ENCODE measurements at places on chromosomes 1 and 21.
A peak's percentile ranks its signal among the peaks of the same experiment; 100 is the strongest.

DNA sequence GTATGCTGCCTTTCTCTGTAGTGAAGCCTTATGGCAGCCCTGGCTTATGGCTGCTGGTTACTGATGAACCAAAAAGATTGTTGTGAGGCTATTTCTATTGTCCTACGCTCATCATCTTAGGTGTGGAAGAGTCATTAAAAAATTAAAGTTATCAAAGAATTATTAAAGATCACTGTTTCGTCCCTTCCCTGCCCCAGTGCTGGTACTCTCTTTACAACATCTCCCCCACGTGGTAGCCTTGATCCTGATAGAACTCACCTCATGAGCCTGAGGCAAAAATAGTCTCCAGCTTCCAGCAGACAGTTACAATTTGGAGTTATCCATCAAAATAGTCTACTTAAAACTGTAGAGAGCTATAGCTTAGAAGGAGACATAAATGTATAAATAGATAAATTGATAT lies 201.5 kb downstream of the S1PR1 start:
- DNase-seq = no peak

- DNase-seq = no peak
Observed at GRCh38 chr1:39833121-39833520, 44.5 kb upstream of the BMP8B start.

GRCh38 chr1:34362949-34363348 lies 186.2 kb downstream of the C1orf94 start:
- DNase-seq = no peak

- no peak for DNase-seq
Observed at GRCh38 chr1:59146651-59147358, 150.1 kb upstream of the FGGY start.

DNA sequence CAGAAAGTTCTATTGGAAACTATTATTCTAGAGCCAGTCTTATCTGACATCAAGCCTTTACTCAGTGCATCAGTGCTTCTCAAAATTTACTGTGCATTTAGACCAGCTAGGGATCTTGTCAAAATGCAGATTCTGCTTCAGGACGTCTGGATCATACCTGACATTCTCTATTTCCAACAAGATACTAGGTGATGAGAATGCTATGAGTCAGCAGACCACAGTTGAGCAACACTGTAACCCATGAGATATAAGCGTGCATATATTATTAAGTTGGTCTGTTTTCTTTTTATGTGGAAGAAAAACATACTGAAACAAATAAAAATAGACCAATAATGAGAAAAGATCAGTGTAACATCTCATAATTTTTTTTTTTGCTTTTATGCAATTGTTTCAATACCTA lies 40.4 kb upstream of the KCNH1 start:
- DNase-seq = no peak

GRCh38 chr1:212288615-212289014 lies 3.4 kb downstream of the PPP2R5A start:
- DNase-seq = no peak

- no peak for DNase-seq
Observed at GRCh38 chr1:1371746-1372711, 3.0 kb downstream of the AURKAIP1 start.

GRCh38 chr1:235838021-235838420 lies 28.7 kb downstream of the LYST start:
- DNase-seq = no peak

DNA sequence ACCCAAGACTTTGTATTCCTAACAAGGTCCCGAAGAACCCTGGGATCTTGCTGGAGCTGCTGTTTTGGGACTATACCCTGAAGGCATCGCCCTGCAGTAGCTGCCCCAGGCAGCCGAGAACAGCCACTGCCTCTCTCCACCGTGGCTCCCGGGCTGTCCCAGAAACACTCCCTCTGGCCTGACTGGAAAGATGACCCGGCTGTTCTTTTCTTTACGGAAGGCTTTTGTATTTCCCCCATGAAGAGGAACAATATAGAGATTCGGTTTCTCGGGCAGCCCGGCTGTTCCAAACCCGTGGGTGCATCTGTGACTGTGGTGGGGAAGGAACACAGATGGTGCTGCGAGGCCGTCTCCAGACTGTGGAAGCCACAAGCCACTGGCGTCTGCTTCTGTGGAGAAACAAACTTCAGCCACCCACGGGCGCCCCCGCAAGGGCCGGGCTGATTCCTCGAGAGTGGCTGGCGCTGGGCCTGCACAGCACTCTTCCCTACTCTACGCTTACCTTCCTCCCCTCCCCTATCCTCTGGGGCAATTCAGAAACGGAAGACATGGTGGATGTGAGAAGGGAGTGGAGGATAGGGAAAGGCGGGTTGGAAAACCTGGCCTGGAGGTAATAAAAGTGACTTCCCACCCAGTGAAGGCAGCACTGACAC lies 33.7 kb upstream of the VASH2 start:
- DNase-seq = no peak

DNA sequence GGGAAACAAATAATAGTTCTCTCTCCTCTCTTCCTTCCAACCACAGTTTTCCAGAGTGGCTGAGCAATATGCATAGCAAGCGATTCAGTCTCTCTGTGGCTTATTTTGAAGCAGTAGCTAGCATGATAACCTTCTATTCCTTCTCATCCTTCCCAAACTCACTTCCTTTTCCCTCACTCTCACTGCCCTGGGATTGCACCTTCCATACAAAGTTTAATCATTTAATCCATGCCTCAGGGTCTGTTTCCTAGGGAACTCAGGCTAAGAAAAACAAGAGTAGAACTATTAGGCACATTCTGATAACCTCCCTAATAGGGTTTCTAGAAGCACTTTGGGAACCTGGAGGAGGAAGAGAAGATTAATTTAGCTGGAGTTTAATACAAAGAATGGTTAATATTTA lies 97.7 kb upstream of the S1PR1 start:
- no peak for DNase-seq

GRCh38 chr1:51344602-51345299 lies 14.4 kb upstream of the TTC39A start:
- no peak for DNase-seq

GRCh38 chr1:117919376-117919775 lies 10.0 kb downstream of the GDAP2 start:
- DNase-seq = no peak

GRCh38 chr1:90550626-90551406 lies 166.3 kb downstream of the BARHL2 start:
- DNase-seq = no peak

- peak; percentile 83 for DNase-seq
Observed at GRCh38 chr1:9890224-9890731, 19.8 kb downstream of the CTNNBIP1 start.

GRCh38 chr1:64135462-64136223 lies 67.8 kb upstream of the UBE2U start:
- DNase-seq = no peak

GRCh38 chr1:54124472-54124871 lies 28.3 kb downstream of the CDCP2 start:
- no peak for DNase-seq

DNA sequence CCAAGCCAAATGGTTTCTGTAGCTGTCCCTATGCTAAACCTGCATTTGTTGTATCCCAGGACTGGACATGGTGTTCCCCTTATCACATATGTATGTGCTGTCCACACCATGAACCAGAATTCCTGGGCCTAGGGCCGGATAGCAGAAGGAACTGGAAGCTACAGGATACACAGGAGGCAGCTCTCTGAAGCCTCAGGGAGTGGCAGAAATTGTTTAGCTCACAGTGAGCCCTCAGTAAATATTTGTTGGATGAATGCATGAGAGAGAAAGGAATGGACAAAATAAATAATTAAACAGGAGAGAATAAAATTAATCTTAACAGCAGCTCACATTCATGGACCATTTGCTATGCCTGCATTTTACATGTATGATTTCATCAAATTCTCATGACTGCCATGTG lies 2.1 kb downstream of the NIPAL3 start:
- DNase-seq = no peak

DNA sequence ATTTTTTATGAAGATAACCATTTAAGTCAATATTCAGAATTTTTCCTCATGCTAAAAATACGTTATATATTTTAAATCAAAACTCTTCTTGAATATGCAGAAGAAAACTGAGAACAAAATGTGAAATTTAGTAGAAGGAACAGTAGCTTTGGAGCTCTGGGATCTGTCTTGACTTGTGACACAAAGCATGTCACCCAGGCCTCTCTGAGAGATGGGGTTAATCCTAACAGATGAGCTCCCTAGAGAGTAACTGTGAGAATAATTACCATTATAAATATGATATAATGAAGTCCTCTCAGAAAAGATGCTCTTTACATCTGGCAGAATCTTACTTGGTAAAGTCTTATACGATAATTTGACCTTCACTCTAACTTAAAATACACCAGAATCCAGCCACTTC lies 272.0 kb downstream of the PTPRC start:
- no peak for DNase-seq

DNA sequence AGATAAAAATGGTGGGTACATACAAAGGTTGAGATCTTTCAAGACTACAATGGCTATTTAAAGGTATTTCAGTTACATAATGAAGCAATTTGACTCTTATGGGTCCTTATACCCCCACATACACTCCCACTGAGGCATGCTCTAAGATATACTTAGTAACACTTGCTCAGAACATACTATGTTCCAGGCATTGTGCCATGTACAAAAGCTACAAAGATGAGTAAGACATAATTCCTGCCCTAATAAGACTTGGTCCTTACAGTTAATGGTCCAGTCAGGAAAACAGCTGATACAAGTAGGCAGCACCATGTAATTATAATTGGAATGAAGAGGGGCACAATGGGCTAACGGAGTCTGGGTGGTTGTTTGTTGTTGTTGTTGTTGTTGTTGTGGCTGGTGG lies 166.7 kb upstream of the BEND5 start:
- no peak for DNase-seq
